Esophagus squamous epithelium (tissue), 5 donors: ENCODE measurements at places on chromosomes 6 and 20.

GRCh38 chr6:131436358-131436757 lies 136.7 kb upstream of the ARG1 start:
- DNase-seq, result no peak

- DNase-seq, result no peak
Observed at GRCh38 chr6:161254126-161254463, 19.8 kb downstream of the AGPAT4 start.

DNA sequence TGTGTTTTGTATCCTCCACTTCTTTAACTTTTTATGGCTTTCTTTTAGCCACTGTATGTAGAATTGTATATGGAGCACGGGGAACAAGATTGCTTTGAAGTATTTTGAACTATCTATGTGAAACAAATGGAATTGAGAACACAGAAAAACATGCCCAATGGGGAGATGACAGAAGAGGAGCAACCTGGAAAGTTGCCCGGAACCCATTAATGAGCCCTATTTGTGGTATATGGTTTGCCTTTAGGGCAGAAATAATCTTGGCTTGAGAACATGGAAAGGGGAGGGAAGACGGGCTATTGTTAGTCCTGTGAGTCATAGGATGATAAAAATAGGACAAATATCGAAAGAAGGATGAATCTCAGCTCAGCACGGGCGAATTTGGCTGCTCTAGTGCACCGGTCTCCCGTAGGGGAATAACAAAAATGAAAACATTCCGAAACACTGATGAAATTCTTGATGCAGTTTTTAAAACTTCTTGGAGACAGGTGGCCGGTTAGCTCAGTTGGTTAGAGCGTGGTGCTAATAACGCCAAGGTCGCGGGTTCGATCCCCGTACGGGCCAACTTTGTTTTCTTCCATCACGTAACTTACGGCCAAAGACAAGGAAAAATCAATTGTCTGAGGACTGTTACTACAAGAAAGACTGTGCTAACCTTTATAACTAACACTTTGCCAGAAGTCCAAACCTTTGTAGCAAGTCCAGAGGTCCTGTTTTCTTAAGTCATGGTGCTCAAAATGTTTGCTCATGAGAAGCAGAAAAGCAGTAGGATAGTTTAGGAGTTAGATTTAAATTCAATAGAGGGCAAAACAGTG lies 15.7 kb downstream of the HMGN4 start:
- no peak for DNase-seq

- no peak for DNase-seq
Observed at GRCh38 chr6:166558156-166559005, 28.1 kb downstream of the RAMACL start.

- DNase-seq, result no peak
Observed at GRCh38 chr6:3937438-3937837, 88.3 kb downstream of the FAM50B start.

- no peak for DNase-seq
Observed at GRCh38 chr20:35953387-35954199, 709 bp downstream of the SCAND1 start.

GRCh38 chr6:16625291-16626265 lies 135.7 kb downstream of the ATXN1 start:
- DNase-seq, result no peak

- no peak for DNase-seq
Observed at GRCh38 chr6:11810854-11811643, 32.4 kb upstream of the ADTRP start.

DNA sequence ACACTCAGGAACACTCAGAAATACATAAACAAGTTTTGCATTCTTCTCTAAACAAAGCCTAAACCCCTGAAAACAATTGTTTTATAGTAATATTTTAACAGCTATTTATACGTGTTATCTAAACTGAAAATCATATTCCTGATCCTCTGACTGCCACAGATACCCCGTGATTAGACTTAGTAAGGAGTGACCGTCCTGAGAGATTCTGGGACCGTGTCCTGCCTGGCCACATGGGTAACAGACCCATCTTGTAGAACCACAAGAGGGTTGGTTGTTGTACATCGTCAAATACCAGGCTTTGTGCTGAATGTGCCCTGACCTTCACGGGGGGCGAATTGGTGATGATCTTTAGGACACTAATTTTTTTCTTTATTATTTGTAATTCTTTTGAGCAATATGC lies 214.4 kb downstream of the TMEM242 start:
- DNase-seq, result no peak

DNA sequence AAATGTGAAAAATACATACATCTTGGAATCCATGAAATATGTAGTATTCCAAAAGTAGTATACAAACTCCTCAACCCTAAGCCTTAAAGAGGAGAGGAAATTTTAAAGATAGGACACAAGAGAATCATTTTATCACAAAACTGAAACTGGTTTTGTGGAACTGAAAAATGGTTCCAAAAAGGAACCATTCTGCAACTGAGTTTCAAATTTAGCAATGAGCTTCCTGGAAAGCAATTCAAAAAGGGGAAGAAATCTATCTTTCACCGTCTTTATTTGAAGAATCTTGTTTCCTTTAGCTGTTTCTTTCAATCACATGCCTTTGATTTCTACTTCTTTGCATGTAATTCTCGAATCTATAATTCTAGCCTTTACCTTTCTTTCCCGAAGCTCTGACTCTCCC lies 32.2 kb upstream of the LAMP5 start:
- DNase-seq, result no peak

- no peak for DNase-seq
Observed at GRCh38 chr6:147195510-147195909, 8.7 kb upstream of the STXBP5 start.
